ENCODE measurements at places on chromosomes 7 and 10. TPM values are rescaled to one million over a fixed set of nuclear protein-coding genes. Genes with fewer than 3 reads are reported as not detected.

Gene DNMBP
- polyA plus RNA-seq, result 11.3 TPM

Gene NUB1
- polyA plus RNA-seq, result 40.6 TPM

Gene EBF3
- polyA plus RNA-seq, result 33.5 TPM

Gene SDK1
- polyA plus RNA-seq, result 6.6 TPM

Gene TYW1B
- 0.79 TPM for polyA plus RNA-seq

Data from adipose tissue (tissue), 3 donors.